NCI-H1694 (cell line): ENCODE measurements at places on chromosomes 16 and 17.

GRCh38 chr16:47904691-47905090 lies 251.1 kb downstream of the ABCC12 start:
- no peak for DNase-seq

DNA sequence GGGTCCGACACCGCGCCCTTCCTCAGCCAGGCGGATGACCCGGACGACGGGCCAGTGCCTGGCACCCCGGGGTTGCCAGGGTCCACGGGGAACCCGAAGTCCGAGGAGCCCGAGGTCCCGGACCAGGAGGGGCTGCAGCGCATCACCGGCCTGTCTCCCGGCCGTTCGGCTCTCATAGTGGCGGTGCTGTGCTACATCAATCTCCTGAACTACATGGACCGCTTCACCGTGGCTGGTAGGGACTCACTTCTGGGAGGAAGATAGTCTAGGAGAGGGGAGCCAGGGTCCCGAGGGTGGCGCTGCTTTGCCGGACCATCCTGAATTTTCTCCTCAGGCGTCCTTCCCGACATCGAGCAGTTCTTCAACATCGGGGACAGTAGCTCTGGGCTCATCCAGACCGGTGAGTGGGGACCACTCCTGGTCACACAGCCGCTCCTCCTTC lies 601 bp downstream of the SPNS1 start:
- no peak for DNase-seq

- DNase-seq, result peak; percentile 90
These were observed 1.4 kb upstream of the HES7 start for GRCh38 chr17:8125154-8125946.

GRCh38 chr17:10815319-10815718 lies 11.4 kb upstream of the TMEM238L start:
- DNase-seq, result no peak

DNA sequence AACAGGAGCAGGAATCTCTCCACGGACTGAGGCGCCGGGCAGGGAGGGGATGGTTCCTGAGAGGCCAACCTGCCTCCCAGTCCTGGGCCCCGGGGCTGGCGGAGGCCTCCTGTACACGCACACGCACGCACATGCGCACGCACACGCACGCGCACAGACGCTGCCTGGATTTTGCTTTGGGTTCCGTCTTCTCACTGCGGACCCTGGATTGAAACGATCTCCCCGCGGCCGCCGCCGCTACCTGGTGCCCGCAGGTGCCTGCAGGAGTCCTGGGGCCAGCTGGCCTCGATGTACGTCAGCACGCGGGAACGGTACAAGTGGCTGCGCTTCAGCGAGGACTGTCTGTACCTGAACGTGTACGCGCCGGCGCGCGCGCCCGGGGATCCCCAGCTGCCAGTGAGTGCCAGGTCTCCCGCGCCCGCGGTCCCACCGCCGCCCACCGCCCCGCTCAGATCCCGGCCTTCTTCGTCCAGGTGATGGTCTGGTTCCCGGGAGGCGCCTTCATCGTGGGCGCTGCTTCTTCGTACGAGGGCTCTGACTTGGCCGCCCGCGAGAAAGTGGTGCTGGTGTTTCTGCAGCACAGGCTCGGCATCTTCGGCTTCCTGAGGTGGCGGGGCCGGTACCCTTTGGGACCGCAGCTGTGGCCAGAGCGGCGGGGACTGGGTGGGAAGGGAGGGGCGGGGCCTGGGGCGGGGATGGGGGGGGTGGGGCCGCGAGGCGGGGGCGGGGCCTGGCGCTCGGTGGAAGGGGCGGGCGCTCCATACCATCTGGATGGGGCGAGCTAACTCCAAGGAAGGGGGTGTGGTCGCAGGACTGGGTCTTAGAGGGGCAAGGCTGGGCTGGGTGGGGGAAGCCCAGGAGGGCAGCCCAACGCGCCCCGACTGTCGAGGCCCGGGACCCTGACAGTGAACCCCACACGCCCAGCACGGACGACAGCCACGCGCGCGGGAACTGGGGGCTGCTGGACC lies 12.3 kb downstream of the CES4A start:
- no peak for DNase-seq

DNA sequence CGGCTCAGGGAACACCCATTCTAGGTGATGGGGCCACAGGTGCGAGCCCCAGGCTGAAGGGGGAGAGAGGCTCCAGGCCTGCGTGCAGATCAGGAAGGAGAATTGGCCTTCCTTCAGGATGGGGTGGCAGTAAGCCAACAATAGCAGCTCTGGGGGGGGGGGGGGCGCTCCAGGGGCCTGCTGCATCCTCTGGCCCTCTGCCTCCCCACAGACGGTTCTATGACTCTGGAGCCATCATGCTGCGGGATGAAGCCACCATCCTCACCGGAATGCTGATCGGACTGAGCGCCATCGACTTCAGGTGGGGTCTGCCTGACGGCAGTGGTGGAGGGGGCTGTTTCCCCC lies 6.1 kb downstream of the RUNDC3A start:
- DNase-seq, result no peak
